ENCODE measurements at places on chromosomes 6 and 20.

DNA sequence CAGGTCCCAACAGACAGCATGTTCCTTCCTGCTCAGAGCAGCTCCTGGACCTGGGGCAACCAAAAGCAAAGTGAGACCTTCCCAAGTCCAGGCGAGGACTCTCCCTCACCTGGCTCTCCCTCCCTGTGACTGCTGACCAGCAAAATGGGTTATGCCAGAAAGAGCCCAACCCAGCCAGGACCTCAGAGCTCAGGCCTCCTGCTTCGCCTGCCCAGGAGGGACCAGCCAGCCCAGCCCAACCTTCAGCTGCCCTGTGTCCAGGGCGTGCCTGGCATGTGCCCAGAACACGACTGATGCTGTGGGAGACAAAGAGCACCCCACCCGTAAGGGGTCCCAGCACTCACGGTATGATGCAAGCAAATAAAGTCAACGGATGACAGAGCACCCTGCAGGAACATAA is 74.0 kb upstream of the CST7 start:
- DNase-seq, result no peak

GRCh38 chr20:9955646-9956045 is 79.1 kb upstream of the ANKEF1 start:
- DNase-seq, result no peak

- DNase-seq, result no peak
Measured at GRCh38 chr20:40323361-40323794, 365.7 kb downstream of the MAFB start.

DNA sequence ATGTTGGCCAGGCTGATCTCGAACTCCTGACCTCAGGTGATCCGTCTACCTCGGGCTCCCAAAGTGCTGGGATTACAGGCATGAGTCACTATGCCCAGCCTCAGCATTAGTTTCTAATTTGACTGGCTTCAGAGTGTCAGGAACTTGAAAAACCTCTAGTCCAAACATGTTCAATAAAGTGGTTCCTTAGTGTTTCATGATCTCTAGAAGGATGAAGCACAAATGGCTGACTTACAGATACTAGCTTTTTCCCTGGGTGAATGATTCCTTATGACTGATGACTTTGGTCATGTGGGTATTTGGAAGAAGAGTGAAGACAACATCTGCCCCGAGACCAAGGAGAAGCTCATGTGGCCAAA is 16.4 kb downstream of the GLYATL3 start:
- DNase-seq, result no peak

DNA sequence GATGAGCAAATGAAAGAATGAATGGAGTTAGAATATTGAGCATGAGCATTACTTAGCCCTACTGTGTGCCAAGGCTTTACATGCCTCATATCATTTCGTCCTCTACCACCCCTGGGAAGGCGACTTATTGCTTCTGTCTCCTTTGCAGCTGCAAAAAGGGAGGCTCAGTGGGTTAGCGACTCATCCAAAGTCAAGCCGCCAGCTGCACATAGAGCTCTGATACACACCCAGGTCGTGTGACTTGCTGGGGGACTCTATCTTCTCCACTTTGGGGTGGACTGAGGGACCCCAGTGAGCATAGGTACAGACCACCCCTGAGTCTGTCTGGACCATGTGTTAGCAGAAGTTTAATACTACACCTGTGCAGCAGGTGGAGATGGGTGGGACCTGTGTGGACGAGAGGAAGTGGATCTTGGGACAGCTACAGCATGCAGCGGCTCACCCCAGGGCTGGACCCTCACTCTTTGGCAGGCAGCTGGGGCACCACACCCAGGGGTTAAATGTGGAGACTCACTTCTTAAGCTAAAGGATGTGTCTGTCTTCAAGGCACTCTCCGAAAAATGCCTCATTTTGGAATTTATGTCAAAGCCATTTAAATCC is 36.2 kb upstream of the ANGPT4 start:
- no peak for DNase-seq

DNA sequence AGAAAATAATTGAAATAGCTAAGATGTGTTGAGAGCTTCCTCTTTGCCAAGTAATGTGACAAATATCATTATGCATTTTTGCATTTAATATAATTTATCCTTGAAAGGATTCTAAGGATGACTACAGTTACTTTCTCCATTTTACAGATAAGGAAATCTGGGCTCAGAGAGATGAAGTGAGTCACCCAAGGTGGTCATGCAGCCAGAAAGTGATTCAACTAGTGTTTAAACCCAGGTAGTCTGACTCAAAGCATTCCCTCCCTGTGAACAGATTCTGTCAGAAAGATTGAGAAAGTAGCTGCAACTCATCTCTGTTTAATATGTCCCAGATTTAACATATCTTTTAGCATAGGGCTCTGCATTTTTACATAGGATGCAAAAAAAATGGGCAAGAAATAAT is 28.1 kb downstream of the NRSN1 start:
- DNase-seq, result no peak

GRCh38 chr6:27679964-27680694 is 207.2 kb upstream of the ZNF184 start:
- no peak for DNase-seq

GRCh38 chr20:44068316-44069201 is 118.4 kb downstream of the JPH2 start:
- no peak for DNase-seq

DNA sequence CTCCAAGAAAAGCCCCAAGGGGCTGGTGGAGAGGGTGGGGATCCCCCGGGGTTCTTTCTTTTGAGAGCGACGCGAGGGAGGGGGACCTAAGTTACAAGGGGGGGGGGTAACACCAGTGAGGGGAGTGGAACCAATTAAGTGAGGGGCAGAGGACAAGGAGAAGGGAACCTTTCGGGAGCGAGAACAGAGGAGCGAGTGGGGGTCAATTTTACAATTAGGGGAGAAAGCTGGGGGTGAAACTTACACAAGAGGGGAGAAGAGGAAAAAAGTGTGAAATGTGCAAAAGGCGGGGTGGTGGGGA is 548 bp downstream of the SALL4 start:
- DNase-seq, result no peak

- no peak for DNase-seq
Measured at GRCh38 chr6:152309648-152310047, 327.5 kb downstream of the SYNE1 start.

DNA sequence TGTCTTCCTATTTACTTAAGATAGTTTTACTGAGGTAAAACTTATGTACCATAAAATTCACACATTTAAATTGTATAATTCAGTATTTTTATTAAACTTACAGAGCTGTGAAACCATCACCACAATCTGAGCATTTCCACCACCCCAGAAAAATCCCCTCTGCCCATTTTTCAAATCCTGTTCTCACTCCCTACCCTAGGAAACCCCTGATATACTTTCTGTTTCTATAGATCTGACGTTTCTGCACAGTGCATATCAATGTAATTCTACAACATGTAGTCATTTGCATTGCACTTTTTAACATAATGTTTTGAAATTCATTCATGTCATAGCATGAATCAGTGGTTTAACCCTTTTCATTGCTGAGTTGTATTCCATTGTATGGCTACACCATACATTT is 96.7 kb upstream of the OPRM1 start:
- DNase-seq, result no peak

DNA sequence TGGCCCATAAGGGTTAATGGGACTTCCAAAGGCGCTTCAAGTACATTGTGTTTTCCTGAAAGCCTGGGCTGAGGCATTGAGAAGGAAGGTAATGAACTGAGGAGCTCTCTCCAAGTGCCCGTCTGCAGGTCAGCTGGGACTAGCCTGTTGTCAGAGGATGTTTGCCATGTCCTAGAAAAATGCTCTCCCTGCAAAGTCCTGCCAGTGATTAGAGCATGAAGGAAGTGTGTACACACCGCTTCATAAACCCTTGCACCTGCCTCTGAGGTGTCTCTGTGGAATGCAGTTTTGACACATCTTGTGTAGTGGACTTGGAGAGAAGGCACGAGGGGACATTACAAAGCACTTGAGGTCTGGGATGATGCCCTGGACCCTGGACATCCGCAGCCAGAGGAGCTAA is 506.7 kb downstream of the KIF16B start:
- no peak for DNase-seq

GRCh38 chr6:147868427-147869190 is 360.1 kb downstream of the SAMD5 start:
- no peak for DNase-seq

DNA sequence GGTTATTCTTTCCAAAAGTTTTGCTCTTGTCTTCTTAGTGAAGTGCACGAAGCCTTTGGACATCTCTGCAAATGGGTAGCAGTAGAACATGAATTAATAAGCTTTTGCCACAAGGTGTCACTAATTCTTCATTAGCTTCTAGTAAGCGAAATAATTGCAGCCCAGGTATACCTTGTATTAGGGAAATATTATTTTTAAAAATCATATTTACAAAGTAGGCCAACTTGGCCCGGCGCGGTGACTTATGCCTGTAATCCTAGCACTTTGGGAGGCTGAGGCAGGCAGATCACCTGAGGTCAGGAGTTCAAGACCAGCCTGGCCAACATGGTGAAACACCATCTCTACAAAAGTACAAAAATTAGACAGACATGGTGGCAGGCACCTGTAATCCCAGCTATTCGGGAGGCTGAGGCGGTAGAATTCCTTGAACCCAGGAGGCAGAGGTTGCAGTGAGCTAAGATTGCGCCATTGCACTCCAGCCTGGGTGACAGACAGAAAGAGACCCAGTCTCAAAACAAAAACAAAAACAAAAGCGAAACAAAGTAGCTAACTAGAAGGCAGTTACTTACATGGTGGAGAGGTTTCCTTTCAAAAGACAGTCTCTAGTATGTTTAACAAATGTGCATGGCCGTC is 8.8 kb upstream of the RSPH3 start:
- DNase-seq, result no peak

- DNase-seq, result no peak
Measured at GRCh38 chr6:170112583-170112860, 178.4 kb downstream of the DLL1 start.

DNA sequence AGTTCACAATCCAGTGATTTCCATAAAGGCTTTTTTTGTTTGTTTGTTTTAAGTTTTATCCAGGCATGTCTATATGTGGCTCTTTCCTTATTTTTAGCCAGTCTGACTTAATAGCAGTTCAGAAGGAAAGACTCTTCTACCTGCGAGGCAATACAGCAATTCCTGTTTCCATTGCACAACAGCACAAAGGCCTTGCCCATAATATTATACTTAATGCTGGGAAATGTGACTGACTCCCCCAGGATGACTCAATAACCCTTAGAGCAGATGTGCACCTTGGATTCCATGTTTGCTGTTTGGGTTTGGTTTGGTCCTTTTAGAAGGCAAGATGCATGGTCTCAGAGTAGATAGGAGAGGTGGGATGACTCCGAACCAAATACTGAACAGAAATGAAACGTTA is 184.1 kb downstream of the MTFR2 start:
- no peak for DNase-seq

GRCh38 chr6:16136621-16137450 is 8.0 kb downstream of the MYLIP start:
- no peak for DNase-seq

DNA sequence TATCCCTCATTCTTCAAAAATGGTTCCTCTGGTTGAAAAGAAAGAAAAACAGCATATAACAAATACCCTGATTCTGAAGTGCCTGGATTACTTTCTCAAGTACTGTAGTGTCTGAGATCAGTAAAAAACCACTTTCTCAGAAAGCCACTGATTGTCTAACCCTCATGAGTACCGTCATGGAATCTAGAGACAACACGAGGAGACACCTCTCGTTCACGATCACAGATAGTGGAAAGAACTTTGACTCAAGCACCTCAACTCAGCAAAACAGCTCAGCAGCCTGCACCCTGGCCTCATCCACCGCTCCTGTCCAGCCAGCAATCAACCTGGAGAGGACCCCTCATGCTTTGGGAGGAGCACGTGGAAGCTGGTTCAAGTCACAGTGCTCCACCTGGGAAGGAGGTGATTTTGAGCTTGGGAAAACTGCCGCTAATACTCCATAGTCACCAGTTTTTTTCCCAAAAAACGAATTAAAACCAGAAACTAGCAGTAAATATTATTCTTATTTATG is 1.0 kb downstream of the SCML4 start:
- no peak for DNase-seq

DNA sequence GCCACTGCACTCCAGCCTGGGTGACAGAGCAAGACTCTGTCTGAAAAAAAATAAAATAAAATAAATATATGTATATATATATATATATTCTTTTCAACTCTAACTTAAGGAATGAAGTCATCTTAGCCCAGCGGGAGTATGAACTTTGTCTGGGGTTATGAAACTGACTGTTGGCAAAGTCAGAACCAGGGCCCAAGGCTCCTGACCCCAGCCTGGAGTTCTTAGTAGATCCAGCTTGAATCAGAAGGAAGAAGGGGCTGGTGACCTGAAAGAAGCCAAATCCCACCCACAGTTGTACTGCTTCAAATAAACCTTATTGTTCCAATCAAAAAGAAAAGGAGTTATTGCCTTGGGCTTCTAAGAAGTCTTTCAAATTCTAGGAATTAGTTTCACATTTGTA is 83.1 kb upstream of the MAP7 start:
- DNase-seq, result no peak

DNA sequence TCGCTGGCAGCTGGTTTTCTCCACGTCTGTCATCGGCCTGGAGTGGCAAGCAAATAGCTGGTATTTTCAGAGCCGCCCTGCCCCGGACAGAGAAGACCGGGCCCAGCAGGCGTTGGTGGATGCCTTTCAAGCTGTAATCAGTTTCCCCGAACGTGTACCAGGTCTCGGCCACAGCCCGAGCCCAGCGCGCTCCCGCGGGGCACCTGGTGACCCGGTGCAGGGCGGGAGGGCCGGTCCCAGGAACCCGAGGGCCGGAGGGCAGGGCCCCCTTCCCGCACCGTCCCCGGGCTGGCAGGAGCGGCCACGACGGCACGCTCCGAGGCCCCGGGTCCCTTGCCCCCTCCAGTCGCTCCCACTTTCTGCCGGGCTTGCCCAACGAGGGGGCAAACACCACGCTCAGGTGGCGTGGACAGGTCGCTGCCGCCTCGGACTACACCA is 348 bp upstream of the PYGB start:
- no peak for DNase-seq

DNA sequence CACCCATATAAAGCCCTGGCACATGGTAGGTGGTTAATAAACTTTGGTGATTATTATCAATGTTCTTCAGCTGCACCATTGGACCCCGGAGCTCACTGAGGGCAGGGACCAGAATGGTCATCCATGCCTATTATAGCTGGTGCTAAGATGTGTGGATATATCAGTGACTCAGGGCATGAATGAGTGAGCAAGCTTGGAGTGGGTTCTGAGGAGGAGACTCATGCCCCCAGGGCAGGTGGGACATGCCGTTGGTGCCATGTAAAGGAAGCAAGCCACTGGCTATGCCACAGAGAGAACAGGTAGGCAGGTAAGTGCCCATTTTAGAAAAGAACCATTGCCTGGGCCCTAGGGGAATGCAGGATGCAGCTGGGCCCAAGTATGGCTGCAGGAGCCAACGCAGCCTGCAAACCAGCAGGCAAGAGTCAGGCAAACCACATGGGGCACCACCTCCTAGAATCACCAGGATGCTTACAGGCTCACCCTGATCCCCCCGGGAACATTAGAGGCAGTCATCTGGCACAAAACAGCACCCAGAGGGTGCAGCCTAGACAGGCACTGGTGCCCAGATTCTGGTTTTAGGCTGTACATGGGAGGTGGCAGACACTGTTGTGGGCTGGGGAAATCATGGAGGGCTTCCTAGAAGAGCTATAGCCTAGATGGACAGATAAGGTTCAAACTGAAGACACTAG is 23.5 kb downstream of the PLAGL2 start:
- DNase-seq, result no peak
